ENCODE measurements at places on chromosomes 16 and 17.

GRCh38 chr16:84614968-84615813 is 2.7 kb downstream of the COTL1 start:
- DNase-seq = no peak

- peak; percentile 61 for DNase-seq
Measured at GRCh38 chr16:75062135-75062975, 54.2 kb downstream of the LDHD start.

GRCh38 chr16:50640391-50640790 is 40.7 kb downstream of the SNX20 start:
- no peak for DNase-seq

DNA sequence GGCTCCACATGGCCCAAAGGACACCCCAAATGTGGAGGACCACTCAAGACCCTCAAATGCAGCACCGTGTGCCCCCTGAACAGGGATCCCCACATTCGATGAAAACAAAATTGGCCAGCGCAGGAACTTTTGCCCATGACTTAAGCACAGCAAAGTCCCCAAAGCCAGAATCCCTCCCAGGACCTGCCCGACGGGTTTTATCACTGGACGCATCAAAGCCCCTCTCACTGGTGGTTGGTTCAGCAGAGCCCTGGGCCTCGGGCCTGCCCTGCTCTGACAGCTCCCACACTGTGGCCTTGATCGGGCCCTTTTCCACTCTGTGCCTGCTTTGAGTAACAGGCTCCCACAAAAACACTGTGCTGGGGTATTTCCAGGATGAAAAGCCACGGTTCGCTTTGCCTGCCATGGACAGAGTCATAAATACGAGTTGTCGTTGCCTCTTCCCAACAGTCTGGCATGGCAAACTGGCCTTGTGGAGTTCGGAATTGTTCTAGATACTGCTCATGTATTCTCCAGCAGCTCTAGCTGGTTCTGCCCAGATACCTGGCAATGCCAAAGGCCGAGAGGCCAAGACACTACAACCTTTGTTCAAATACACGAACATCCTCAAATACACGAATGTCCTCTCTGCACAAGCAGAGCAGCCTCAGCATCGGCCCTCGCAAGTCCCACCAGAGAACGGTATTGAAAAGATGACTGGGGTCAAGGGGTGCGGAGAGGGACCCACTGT is 46.4 kb downstream of the TBC1D16 start:
- DNase-seq = no peak

DNA sequence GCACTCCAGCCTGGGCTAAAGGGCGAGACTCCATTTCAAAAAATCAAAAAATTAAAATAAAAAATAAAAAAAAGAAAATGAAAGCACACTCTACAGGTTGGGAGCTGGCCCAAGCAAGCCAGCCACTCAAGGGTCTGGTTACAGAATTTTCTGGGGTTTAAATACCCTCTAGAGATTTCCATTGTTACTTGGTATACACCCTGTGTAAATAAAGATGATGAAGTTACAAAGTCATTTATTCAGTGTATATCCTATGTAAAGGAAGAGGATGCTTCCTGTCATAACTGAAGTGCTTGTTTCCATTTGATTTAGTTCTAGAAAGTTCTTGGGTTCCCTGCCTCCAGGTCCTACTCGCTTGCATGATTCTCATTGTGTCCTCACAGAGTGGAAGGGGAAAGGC is 79.9 kb upstream of the C17orf78 start:
- DNase-seq = no peak

DNA sequence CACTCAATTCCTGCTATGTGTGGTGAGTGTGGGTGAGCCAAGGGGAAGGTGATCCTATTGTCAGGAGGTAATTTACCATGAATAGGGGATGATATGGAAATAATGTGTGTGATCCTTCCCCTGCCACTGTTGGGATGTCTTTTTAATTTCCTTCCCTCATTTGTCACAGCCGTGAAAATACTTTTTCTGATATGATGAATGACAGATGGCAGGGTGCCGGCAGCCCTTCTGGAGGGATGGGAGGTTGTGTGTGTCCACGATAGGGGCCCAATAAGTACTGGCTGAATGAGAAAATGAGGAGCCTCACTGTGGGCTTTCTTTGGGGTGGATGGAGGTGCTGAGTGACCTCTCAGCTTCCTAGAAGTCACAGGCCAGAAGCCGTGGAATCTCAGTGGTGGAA is 109.5 kb downstream of the PRKCB start:
- no peak for DNase-seq

DNA sequence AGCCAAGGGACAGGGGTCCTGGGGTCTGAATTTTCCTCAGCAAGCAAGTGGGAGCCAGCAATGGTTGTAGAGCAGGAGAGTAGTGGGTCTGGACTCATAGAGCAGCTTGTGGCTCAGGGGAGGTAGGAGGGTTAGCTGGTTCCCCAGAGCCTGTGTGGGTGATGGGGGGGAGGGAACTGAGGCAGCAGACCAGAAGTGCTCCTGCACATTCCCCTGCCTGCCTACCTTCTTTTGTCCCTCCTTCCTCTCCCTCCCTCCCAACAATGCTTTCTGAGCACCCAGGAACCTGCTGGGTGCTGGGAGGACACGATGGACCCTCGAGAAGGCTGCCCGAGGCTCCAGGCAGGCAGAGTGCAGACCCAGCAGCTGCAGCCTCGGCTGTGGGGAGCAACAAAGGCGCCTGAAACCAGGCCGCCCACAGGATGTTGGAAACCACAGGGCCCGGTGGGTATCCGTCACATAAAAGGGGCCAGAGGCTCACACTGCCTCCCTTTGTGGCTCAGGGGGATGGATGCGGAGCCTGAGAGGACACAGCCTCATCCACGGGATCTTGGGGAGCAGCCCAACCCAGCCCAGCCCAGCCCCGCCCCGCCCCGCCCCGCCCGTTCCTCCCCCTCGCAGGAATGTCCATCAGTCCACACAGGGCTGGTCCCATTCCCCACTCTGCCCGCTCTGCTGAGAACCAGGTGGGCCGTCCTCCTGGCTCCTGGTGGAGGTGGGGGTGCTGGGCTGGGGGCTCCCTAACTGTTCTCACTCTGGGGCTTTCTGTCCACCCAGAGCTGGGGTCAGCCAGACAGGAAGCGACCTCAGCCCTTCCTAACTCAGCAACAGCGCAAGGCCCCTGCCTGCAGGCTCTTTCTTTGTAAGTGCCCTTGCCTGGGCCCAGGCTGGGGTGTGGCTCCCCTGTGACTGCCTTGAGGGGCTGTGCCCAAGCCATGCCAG is 1.7 kb upstream of the NLRC3 start:
- no peak for DNase-seq

- no peak for DNase-seq
Measured at GRCh38 chr16:78931678-78932077, 668.9 kb downstream of the MAF start.

- no peak for DNase-seq
Measured at GRCh38 chr16:75379339-75379738, 54.0 kb downstream of the CFDP1 start.

- DNase-seq = peak; percentile 62
Measured at GRCh38 chr17:3885970-3886369, 6.9 kb downstream of the CAMKK1 start.

DNA sequence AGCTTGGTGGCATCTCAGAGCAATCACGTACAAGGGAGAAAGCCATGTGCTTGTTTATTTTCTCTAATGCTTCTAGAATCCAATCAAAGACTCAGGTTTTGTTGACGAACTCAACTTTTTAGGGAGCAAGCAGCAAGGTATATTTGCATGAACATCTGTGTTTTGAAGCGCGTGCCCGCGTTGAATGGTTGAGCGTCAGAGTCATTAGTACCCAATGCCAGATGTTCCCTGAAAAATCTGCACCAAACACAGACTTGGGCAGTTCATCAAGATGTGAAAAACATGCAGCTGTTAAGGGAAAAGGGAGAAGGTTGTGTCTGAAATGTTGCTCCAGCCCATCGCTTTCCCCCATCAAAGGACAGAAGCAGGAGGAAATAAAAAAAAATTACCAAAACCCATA is 170.4 kb downstream of the SNX29 start:
- DNase-seq = no peak

- no peak for DNase-seq
Measured at GRCh38 chr16:78515421-78515820, 416.0 kb downstream of the WWOX start.

GRCh38 chr16:57646388-57647039 is 18.1 kb downstream of the ADGRG1 start:
- no peak for DNase-seq

DNA sequence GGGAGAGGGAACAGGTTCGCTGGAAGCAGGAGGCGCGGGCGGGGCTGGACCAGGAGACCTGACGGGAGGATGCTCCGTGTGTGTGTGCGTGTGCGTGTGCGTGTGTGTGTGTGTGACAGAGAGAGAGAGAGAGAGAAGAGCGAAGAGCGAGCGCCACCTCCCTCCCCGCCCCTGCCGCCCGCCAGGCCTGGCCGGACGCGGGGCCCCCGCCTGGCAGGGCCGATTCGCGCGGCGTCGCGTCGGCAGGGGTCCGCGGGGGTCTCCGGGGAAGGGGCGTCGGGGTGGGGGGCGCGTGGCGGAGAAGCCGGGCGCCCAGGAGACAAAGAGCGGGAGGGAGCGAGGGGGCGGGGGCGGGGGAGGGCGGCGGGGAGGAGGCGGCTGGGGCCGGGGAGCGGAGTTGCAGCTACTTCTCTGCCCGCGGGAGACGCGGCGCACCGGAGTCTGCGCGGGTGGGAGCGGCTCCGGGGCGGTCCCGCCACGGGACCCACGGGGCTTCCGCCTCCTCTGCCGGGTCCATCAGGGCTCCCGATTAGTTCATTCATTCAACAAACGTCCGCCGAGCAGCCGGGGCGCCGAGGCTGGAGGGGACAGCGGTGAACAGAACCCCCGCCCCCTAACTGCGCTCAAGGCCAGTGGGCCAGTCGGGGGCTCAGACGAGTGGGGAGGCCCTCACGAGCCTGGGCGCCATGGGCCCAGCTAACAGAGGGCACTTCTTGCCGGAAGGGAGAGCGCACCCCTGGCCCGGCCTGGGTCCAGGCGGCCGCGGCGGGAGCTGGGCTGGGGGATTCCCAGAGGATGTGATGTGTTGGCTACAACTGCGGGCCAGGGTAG is at the start of gene SAMD14:
TSS of gene SAMD14 (minus strand) at position 433 of the 831 bp plus-strand sequence. CDS start 5,201 bp downstream, outside the sequence.
- peak; percentile 55 for DNase-seq

- DNase-seq = no peak
Measured at GRCh38 chr16:26186091-26186615, 494.4 kb downstream of the HS3ST4 start.

- DNase-seq = no peak
Measured at GRCh38 chr17:82407255-82407654, 10.9 kb upstream of the HEXD start.

DNA sequence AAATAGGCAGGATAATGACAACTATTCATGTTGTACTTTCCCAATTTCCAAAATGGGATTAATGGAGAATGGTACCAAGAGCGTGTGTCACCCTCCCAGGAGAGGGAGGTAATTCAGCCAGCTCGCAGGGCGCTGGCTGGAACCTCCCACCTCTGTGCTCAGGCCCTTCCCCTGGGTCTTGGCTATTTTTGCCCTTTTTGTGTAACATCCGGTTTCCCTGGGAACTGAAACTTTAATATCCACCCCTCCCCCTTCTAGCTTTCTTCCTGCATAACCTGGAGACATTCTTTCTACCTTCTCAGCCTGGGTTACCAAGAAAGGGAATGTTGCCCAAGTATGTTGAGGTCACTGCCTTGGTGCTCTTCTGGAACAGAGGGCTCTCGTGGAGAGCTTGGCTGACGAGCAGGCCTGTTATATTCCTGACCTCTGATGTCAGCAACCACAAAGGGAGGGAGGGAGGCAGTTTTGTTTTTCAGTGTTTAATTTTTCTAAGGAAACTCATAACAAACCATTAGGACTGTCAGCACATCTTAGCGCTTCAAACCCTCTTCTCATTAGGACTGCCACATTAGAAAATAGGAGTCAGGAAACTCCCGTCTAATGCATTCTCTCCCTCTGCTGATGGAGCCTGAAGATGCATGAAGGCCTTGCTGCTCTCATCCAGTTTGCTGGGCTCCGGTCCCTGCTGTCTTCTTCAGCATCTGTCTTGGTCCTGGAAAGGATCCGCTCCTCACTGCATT is 25.6 kb downstream of the ITGB3 start:
- peak; percentile 9 for DNase-seq

GRCh38 chr16:70582280-70582978 is 58.8 kb downstream of the SF3B3 start:
- DNase-seq = no peak

DNA sequence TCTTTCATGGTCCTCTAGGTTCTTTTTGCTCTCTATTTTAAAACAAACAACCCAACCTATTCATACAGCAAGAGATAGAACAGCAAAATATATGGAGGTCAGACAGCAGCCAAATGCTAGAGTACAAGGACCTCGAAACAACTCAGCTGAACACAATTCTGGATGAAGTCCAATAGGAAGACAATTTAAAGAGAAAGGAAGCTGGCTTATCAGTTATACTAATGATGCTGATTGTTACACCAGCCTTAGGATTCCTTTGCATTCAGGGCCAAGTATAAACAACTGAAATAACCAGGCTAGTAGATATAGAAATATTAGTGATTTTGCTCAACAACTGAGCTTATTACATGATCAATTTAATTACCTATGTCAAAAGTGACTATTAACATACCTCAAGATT is 2.5 kb downstream of the SSH2 start:
- DNase-seq = no peak
